ENCODE measurements at places on chromosomes 7 and 10.

- peak; percentile 58 for DNase-seq
Observed at GRCh38 chr10:115941361-115941771, 331.6 kb downstream of the GFRA1 start.

DNA sequence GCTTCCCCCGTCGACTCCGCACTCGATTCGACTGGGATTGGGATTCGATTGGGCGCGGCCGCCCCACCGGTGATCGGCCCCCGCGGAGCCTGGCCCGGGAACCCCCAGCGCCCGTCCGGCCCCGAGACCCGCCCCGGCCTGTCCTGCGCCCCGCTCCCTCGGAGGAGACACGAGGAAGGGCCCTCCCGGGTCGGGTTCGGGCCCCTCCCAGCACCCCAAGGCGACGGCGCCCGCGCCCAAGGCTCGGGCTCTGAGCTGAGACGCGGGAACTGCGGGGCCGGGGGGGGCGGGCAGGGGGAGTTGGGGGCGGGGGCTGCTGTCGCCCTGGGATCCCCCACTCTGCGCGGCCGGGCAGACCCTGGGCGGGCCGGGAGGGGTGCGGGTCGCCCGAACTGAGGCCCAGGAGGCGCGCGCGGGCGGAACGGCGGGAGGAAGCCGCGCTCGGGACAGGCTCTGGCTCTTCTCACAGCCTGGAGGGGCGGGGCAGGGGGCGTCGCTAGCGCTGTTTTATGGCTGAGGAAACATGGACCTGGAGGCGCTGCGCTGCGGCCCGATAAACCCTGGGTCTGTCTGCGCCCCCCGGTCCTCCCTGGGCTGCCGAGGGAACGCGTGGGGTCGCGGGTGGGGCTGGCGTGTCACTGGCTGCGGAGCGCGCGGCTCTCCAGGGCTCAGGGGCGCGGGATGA is 1.7 kb upstream of the NKX6-2 start:
- DNase-seq: no peak

DNA sequence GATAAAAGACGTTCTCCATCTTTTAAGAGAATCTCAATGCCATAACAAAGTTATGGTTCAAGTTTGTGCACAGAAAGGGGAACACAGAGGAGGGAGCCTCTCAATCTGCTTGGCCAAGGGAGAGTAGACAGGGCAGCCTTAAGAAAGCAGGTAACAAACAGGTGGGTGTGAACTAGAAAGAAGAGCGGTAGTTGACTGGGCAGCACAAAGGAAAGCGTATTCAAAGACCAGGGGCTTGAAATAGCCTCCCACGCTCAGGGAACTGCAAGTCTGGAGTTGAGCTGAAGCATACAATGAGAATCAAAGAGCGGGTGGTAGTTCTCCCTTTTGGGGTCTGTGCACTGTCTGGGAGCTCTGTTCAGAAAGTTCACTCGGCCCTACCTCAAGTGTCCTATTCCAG is 18.9 kb upstream of the MACC1 start:
- DNase-seq: no peak

DNA sequence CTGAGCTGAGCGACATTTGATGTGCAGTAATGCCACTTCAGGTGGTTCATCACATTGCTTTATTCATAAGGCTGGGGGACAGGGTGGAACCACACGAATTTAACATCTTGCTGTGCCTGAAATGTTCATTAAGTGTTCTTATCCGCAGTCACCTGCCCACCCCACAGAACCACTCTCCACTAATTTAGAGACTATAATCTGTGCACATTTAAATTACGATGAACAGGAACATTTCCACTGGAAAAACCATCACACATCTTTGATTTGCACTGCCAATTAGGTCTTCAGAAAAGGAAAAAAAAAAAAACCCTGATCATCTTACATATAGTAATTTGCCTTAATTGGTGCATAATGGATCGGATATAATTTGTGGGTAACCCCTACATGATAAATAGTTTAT is 2.3 kb downstream of the CDCA7L start:
- DNase-seq: no peak

DNA sequence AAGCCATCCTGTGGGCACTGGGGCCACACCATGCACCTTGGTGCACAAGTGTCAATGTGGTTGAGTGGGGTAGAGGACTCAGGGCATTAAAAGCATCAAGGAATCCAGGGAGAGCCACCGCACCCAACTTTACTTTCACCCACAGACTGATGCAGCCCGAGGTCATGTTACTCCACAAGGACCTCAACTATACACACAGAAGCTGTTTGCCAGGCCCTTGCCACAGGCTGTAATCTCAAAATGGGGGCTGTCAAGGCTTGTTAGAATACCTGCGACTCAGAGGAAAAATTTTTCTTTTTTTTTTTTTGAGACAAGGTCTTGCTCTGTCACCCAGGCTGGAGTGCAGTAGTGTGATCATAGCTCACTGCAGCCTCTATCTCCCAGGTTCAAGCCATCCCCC is 26.5 kb upstream of the KCTD7 start:
- no peak for DNase-seq

- DNase-seq: no peak
Observed at GRCh38 chr10:61855771-61856170, 45.7 kb upstream of the ARID5B start.

GRCh38 chr10:104274762-104275721 is 6.1 kb downstream of the GSTO2 start:
- DNase-seq: peak; percentile 50

DNA sequence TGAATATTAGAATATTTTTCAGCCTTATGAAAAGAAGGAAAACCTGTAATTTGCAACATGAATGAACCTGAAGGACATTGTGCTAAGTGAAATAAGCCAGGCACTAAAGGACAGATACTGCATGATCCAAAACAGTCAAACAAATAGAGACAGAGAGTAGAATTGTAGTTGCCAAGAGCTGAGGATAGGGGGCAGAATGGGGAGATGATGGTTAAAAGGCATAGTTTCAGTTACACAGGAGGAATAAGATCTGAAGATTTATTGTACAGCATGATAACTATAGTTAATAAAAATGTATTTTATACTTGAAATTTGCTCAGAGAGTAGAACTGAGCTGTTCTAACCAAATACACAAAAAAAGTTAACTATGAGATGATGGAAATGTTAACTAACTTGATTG is 149.0 kb upstream of the TMEM106B start:
- no peak for DNase-seq

DNA sequence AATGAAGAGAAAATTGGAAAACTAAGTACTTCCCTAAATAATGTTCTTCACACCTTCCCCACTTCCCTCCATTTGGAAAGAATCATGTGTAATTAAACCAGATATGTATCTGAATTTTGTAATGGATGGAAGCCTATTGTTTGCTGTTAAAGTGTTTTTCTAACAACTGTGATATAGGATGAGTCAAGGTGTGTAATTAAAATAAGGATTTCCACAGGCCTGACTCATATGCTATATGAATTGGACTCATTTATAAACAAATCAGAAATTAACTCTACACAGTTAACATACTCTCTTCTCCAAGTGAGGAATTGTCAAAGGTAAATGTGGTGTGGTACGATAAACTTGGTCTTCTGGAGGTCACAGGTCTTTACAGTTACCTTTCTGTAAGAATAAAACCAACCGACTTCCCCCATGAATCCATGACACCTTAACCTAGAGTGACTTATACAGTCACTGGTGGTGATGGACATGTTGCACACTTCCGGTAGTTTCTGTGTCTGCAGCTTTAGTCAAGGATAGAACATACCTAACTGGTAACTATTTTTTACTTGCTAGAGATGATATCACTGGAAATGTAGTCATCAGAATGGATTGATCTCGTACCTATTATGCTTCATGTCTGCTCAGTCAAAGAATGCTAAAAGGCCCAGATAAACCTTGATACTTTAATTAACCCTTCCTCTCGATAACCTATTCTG is 12.8 kb downstream of the PNLIPRP3 start:
- DNase-seq: no peak

GRCh38 chr10:61612450-61612849 is 50.3 kb upstream of the CABCOCO1 start:
- no peak for DNase-seq

DNA sequence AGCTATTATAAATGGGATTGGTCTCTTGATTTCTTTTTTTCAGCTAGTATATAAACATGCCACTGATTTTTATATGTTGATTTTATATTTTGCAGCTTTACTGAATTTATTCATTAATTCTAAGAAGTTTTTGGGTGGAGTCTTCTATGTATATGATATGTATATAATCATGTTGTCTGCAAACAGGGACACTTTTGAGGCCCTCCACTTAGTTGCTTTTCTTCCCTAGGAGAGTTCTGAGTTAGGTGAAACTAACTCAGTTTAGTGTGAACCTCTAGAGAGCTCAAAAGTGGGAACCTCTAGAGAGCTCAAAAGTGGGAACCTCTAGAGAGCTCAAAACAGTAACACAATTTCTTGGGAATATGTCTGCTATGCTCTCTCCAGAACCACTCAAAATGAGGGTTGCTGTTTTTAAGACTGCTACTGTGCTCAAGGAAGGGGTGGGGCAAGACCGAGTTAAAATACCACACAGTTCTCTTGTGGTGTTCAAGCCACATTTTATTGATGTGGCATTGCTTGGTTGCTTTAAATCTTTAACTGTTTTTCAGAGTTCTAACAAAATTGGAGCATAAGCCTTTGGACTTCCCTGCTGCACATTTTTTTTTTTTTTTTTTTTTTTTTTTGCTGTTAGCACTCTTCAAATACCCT is 13.2 kb downstream of the CCDC7 start:
- no peak for DNase-seq

- peak; percentile 31 for DNase-seq
Observed at GRCh38 chr7:121301446-121302213, 27.2 kb upstream of the WNT16 start.

GRCh38 chr10:65430979-65431378 is 1494.9 kb upstream of the LRRTM3 start:
- DNase-seq: no peak
